Forelimb muscle (tissue), 1 donor: ENCODE measurements at places on chromosomes 12 and 14.

- DNase-seq = no peak
These were observed 31.3 kb upstream of the ISM2 start for GRCh38 chr14:77529963-77530362.

GRCh38 chr14:90523544-90523943 is 126.7 kb downstream of the CALM1 start:
- DNase-seq = no peak

DNA sequence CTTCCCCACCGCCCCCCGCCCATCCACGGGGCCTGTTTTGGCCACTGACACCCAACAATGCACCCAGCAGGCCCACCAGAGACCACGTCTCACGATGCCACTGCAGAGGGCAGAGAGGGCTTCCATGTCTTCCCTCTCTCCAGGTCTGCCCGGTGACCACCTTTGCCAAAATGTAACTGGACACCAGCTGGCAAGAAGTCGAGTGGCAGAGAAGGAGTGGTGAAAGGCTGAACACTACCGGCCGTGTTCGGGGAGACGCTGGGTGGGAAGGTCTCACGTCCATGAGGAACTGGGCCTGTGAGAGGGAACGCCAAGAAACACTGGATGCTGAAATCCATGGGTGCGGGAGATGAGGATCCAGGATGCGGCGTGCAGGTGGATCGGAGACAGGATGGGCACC is 308.2 kb downstream of the ADGRD1 start:
- no peak for DNase-seq

DNA sequence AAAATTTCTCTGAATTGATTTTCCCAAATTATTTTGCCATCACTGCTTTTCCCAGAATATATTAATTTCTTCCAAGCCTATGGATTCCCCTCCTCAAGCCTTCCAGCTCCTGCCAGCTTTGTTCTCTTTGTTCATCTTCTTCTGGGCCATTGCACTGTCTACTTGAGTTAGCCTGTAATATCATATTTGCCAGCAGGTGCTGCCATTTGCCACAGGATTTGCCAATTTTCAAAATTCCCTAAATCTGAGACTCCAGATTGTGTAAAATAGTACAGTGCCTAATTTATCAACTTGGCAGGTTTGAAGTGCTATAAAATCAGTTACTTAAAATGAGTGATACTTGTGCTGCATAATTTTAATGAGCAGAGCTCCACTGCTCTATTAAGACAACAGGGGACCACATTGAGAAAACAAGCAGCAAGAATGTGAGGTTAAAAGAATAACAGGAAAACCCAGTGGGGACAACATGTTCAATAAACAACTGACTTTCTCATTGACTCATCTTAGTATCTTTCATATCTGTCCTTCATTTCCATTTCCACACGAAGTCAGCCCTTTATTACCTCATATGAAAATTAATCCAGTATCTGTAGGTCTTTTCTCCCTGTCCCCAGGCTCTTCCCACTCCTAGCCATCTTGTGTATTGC is 84.6 kb upstream of the CCDC196 start:
- DNase-seq = no peak

DNA sequence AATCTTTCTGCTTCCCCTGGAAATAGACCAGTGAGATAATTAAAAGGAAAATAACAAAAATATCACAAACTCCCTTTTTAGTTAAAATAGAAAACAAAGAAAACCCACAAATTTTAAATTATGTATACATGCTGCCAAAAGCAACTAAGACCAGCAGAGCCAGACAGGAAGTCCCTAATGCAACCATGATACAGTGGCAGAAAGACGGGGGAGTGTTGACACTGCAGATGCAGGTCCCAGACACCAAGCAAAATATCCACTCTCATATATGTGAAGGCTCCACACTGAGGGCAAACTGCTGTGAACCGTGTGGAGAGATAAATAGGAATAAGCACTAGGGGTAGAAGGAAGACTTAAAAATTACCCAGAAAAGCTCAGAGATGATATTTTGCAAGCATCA is 401.0 kb downstream of the BTG1 start:
- DNase-seq = no peak

GRCh38 chr12:92860521-92860920 is 68.6 kb downstream of the EEA1 start:
- DNase-seq = no peak

- no peak for DNase-seq
These were observed 160.4 kb downstream of the TTC7B start for GRCh38 chr14:90655829-90656228.

DNA sequence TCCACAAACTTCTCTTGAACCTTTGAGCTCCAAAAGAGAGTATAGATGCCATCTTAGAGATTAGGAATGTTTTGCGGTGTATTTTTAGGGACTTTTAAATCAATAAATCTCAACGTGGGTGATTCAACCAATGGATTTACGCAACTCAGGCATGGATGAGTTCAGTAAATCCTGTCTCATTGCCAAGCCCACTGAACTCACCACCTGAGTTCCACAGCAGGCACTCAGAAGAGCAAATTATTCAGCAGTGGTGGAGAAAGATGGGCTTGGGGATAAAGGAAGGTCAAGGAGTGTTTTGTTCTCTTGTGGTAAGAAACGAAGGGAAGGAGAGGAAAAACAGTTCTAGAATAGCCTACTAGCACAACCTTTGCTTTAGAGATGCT is 68.7 kb upstream of the HMGA2 start:
- no peak for DNase-seq

DNA sequence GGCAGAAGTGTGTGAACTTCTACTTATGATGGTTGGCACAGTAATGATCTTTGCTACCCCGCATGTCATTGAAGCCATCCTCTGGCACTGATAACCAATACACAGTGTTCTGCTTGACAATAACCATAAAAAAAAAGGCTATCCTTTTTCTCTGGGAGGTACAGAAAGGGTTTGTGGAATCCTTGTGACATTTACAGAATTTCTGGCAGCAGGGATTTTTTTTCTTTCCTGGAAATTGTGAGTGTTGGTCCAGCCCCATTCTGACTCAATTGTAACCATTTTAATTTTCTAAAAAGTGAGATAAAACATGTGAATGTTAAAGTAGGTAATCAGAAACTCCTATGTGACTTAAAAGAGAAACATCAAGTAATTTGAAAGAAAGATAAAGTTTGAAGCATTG is 943.8 kb downstream of the TMTC2 start:
- no peak for DNase-seq

GRCh38 chr14:92755495-92755894 is 7.1 kb upstream of the LGMN start:
- no peak for DNase-seq

DNA sequence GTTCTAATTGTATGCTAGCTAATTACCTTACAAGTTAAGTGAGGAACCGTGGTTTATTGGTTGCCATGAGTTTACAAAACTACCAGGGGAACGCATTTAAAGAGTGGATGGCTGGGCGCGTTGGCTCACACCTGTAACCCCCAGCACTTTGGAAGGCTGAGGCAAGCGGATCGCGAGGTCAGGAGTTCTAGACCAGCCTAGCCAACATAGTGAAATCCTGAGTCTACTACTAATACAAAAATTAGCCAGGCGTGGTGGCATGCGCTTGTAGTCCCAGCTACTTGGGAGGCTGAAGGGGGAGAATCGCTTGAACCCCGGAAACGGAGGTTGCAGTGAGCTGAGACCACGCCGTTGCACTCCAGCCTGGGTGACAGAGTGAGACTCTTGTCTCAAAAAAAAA is 2.2 kb downstream of the EIF5 start:
- DNase-seq = no peak

DNA sequence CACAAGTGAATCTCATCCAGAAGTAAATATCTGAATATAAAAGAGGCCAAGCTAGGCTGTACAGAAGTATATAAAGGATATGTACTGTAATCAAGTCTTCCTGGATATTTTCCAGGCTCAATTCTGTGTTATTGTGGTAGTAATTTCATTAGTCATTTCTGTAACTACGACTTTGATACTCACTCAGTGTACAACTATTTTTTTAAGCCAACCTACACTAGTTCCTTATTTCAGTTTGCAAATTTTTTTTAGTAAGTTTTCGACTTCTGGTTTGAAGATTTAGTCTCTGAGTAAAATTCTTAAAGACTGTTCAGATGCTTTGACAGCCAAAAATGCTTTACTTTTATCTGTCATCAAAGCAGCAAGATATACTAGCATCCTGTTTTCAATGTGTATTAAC is 130.8 kb downstream of the CAPZA3 start:
- no peak for DNase-seq

DNA sequence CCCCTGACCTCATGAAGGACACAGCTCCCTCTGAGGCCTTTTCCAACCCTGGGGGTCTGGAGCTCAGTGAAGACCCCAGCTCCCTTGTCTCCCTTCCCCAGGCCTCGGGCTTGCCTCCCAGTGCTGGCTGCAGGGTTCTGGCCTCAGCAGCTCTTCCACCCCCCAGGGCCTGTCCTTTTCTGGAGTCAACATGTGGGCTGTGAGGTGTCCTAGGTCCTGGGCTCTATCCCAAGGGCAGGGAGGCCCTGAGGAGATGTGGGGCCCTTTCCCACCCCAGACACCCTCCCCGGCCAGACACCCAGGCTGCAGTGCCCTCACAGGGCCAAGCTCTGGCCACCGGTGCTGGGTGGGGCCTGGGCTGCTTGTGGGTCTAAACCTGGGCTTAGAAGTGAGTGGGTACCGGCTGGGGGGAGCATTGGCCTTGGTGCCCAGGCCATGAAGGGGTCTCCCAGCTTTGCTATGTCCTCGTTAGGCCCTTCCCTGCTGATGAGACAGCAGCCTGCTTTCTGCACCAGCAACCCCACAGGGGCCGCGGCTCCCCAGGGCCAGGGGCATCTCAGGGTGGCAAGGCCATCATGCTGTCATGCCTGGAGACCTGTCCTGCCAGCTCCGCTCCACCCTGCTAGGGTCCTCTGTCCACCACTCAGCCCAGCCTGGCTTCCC is 2.7 kb upstream of the CRIP2 start:
- DNase-seq = no peak

DNA sequence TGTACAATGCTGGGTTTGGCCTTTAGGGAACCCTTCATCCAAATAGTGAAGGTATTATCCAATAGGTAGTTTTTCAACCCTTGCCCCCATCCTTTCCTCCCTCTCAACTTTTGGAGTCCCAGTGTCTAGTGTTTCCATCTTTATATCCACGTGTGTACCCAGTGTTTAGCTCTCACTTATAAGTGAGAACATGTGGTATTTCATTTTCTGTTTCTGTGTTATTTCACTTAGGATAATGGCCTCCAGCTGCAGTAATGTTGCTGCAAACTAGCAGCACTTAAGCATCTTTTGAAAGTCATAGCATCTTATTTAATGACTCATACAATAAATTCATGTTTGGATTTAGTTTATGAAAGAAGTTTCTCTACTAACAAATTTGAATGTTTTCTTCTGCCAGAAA is 442.5 kb downstream of the NELL2 start:
- DNase-seq = no peak

DNA sequence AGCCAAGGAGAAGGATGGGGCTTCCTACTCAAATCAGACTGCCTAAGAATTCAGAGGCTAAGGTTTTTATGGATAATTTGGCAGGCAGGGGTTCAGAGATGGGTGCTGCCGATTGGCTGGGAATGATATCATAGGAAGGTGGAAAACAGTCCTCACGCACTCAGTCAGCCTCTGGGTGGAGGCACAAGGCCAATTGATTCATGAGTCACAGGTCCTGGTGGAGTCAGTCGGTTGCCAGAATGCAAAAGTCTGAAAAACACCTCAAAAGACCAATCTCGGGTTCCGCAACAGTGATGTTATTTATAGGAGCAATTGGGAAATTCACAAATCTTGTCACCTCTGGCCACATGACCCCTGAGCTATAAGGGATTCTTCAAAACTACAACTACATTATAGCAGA is 105.5 kb downstream of the GXYLT1 start:
- DNase-seq = no peak

- no peak for DNase-seq
These were observed 35.4 kb upstream of the LTA4H start for GRCh38 chr12:96070670-96071279.
